Dermis blood vessel endothelial cell (primary cell): ENCODE measurements at places on chromosomes 7 and 10. TPM values are rescaled to one million over a fixed set of nuclear protein-coding genes. Genes with fewer than 3 reads are reported as not detected.

The TRIM73 gene
- total RNA-seq = 0.60 and 1.9 TPM in 2 replicates

The FANK1 gene
- 0.51 and 0.65 TPM in 2 replicates for total RNA-seq

The NUPR2 gene
- not detected in 2 replicates for total RNA-seq

The TAS2R4 gene
- total RNA-seq = 0.42 and 0.68 TPM in 2 replicates

The TDRD1 gene
- total RNA-seq = under 0.01 TPM in 2 replicates
